KBM-7 (cell line): ENCODE measurements at places on chromosomes 12 and 14.

- DNase-seq: peak; percentile 85
These were observed 28.4 kb downstream of the AREL1 start for GRCh38 chr14:74684434-74684833.

DNA sequence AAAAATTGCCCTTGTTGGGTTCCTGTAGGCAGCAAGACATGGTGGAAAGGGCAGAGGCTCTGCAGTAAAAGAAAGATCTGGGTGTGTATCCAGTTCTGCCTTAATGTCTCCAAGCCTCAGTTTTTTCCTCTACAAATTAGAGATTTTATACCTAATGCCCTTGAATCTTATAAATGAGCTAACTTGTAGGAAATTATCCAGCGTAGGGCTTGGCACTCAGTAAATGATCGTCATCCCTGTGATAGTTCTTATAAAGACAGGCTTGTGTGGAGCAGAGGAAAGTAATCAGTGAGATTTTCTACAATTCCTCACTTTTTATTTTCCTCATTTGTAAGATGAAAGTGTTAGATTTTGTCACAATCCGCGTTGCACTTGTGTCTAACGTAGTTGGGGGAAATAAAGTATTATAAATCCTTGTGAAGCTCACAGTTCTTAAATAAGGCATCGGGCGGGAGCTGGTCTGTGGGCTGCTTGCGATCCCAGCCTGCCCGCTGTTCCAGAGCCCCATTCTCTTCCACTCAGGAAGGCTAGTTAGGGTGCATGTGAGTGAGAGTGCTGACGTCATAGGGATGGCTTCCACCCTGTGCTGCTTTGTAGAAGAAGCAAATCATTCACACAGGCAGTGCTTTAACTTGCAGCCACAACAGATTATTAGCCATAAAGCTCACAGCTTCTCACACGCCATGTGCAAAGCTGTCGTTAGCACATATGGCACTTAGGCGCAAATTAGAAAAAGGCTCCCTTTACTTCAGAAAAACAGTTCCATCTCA, 87.6 kb downstream of the EML1 start:
- DNase-seq: no peak

DNA sequence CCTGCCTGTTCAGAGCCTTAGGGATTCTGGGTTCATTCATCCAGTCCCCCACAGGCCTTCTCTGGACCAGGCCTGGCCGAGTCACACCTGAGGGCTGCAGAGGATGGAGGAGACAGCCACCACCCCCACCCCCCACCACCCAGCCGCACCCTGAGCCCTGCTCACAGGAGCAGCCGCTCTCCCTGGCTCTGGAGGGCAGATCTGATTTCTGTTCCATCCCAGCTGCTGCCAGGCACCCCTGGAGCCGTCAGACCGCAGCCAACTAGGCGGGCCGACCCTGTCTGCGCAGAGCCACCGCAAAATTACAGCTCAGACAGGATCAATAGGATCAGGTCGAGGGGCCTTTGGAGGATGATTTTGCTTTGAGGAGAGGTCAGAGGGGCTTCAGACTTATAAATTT, 154.6 kb upstream of the MYL2 start:
- no peak for DNase-seq

GRCh38 chr12:32217354-32218310, 111.0 kb downstream of the BICD1 start:
- no peak for DNase-seq
